CD4-positive, alpha-beta T cell (primary cell): ENCODE measurements at places on chromosomes 1 and 21.

DNA sequence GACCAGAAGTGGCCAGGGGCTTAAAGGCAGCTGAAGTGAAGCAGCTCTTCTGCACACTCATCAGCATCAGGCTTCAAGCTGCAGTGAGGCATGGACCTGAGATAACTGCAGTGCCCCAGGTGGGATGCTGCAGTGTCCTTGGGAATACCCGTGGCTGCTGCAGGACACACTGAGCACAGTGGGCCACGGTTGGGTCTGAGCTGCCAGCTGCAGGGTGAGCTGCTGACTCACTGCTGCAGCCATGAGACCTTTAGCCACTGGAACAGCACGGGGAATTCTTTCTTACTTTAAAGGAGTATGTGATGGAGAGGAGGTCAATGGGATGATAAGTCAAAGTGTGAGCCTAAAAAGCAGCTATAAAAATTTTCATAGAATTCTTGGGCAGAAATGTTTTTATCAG is 102.1 kb downstream of the XCL2 start:
- DNase-seq = no peak

DNA sequence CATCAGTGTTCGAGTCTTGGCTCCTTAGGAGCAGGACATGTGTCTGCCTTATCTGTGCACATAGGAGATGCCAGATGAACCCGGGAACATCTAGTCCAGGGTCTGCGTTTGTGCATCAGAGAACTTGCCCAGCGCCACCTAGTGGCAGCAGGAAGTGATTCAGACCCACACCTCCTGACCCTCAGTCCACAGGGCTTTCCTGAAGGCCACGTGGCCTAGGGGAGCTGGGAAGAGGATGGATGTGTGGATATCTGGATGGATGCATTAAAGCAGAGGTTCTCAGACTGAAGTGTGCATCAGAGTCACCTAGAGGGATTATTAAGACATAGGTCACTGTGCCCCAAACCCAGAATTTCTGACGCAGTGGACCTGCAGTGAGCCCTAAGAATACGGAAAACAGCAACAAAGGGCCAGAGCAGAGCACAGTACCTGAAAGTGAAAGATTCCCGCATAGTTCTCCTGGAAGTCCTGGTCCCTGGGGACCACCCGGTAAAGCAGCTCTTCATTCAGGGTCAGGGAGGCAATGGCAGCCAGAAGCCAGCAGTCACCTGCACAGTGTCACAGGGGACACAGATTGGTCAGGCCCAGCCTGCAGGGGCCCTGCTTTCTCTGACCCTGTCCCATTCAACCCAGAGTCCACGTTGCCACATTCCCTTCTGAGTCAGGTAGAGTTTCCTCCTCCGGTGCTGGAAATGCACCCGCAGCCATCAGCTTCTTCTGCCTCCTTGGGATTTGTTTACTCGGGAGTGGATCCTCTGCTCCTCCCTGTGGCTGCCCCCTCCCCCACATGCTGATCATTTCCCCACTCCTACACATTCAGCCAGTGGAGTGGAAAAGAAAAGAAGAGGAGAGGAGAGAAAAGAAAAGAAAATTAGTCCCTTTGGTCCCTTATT is 37.0 kb downstream of the CAPN8 start:
- DNase-seq = peak; percentile 50

- no peak for DNase-seq
Measured at GRCh38 chr1:66617362-66618184, 83.6 kb downstream of the SGIP1 start.

DNA sequence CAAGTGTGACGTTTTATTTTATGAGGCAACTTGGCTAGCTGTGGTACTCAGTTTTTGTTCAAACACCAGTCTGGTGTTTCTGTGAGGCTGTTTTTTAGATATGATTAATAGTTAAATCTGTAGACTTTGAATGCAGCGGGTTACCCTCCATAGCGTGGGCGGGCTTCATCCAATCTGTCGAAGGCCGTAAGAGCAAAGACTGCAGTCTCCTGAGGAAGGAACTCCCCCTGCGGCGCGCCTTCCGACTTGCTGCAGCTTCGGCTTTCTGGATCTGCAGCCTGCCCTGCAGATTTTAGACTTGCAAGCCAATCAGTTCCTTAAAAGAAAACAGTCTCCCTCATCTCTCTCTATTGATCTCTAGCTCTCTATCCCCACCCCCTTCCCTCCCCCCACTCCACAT is 4.2 kb upstream of the ZNF496 start:
- DNase-seq = no peak
